ENCODE measurements at places on chromosomes 7 and 10.

DNA sequence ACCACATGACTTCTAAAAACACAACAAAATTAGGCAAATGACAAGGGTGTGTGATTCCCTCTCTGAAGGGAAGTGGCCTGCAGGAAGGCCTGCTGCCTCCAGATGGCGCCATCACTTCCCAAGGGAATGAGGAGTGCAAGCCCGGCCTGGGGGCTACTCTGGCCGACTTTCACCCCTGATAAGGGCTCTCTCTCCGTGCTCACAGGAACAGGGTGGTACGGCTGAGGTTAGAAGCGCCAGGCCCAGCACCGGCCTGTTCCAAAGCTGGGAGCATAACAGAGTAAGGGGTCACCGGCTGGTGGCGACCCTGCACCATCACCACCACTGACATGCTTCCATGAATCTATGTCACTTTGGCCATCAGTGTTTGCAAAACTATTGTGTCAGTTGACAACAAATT is 13.1 kb downstream of the RBP3 start:
- peak; percentile 33 for DNase-seq

DNA sequence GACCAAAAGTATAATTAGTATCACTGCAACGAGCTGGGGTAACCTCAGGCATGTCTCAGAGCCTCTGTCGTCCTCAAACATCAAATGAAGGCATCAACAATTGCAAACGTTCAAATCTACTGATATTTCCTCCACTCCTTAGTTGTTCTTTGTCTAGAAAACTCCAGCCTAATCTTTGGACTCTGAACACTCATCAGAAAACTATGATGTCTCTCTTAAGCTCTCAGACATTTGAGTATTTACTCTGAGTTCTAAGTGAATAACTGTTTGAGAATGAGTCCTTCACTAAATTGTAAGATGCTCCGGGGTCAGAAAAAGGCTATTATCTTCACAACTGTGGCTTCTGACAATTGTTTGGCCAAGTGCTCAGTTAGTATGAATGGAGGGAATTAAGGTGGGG is 536.4 kb downstream of the NRG3 start:
- DNase-seq, result no peak

DNA sequence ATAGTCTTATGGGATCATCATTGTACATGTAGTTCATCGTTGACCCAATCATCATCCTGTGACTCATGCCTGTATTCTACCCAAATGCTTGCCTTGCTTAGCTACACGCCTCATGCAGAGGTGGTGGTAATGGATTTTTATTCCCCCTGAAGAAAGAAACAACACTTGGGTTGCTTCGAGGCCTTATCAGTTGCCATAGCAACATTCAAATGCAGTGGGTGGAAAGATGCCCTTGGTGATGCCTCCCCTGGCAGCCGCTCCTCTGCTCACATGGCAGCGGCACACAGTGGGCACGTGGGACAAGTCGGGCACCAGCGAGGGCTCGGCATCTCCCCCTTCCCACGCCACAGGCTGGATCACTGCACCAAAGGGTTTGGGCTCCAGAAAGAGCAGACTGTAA is 54.0 kb upstream of the NMT2 start:
- DNase-seq, result no peak

GRCh38 chr10:46290101-46290886 is 3.5 kb downstream of the ANTXRL start:
- no peak for DNase-seq

DNA sequence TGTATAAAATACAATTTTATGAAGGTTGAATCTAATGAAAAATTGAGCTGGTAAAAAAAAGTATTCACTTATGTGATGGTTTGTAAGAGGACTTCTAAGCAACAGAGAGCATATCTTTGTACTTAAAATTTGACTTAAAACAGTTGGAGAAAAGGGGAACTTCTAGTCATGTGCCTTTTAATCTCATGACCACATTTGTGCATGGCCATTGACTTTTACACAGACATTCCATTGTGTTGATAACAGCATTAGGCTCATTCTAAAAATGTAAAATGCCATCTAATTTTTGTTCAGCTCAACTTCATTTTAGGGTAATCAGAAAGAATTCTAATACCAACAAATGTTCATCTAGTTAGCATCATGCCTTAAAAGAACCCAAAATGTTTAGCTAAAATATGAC is 119.9 kb downstream of the HPSE2 start:
- DNase-seq, result no peak

DNA sequence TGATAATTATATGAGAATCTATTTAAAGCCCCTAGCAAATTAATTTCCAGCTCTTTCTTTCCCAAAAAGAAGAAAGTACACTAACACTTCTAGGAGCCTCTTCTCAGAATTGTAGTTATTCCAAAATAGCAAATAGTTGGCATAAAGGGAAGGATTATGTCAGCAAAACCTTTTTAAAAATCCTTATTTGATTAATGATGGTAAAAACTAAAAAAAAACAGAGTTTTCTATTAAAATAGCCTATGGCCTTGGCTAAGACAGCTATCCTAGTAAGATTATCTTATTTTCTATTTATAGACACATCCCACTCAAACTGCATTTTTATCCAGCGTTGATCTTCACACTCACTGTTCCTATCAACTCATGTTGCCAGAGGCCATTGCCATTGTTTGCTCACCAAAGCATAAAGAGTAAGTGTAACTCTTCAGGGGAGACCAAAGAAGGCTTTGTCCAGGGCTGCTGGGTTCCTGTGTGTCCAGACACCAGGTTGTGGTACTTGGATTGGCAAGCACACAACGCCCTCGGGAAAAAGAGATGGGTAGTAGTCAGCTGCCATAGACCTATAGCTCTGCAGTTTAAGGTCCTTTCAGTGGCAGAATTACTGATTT is 31.5 kb downstream of the ACTA2 start:
- no peak for DNase-seq

DNA sequence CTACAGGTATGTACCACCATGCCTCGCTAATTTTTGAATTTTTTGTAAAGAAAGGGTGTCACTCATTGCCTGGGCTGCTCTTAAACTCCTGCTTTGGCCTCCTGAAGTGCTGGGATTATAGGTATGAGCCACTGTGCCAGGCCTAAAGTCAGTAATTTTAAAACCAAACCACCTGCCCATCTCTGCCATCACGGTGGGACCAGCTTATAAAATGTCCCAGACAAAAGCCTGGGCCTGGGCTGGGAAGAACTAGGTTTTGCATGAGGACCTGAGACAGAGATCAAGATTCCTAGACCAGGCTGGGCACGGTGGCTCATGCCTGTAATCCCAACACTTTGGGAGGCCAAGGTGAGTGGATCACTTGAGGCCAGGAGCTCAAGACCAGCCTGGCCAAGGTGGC is 395.6 kb downstream of the CALN1 start:
- DNase-seq, result no peak

DNA sequence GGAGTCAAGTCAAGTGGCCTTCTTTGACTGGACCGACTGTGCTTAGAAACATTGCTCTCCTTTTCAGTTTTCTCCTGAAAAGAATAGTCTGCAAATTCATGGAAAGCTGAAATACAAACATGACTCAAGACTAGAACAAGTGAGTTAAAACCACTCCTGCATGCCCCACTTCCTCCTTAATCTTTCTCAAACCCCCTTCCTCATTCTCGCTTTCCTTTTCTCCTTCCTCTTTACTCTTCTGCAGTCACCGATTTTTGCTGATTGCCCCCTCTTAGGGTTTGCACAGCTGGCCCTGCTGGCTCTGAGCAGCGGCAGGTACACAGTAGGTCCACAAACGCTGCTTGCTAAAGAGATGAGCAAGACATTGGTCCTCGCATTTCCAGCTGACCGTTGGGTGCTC is 34.8 kb upstream of the MKI67 start:
- peak; percentile 29 for DNase-seq

DNA sequence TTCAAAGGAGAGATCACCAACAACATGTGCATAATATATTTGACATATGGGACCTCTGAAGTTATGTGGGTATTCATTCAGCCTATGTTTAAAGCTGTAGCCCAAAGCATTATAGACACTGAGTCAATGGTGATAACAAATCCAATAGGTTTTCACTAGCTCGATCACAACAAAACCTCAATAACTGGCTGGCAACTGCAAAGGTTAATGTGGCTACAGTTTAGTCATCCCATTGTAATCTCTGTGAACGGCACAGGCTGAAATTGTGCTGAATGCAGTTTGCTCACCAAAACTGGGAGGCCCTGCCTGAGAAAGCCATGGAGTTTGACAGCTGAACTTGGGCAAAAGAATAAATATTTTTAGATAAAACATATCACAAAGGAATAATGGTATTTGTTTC is 152.4 kb upstream of the ADO start:
- no peak for DNase-seq

- DNase-seq, result no peak
Observed at GRCh38 chr7:76011442-76011861, 17.1 kb upstream of the TMEM120A start.

GRCh38 chr7:83863906-83864305 is 215.0 kb upstream of the SEMA3E start:
- no peak for DNase-seq

DNA sequence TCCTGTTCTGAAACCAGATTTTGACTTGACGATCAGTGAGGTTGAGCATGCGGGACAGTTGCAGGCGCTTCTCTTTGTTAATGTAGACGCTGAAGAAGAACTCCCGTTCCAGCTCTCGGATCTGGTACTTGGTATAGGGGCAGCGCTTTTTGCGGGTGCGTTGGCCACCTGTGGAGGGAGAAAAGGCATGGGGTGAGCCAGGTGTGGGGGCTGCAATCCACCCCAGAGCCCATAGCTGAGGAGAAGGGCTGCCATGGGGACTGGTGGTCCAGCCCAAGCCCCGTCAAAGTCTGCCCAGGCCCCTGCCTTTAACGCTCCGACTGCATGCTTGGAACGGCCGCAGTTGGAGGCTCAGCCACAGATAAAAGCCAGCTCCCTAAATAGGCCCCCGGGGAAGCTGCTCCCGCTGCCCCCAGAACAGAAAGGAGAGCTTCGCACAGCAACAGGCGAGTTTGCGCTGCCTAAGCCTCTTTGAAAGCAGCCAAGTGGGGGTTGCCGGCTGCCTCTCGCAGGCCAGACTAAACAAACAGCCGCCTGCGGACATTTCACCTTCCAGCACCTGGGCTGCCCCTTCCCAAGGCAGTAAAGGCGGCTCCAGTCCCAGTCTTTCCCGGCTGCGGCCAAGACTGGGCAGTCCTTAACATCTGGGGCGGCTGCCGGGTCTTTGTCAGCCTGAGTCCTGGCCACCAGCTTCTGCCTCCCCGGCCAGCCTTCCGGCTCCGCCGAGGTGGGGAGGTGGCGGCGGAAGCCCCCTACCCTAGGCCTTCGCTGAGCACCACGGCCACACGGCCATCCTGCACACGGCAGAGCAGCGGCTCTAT is 2.0 kb downstream of the HOXA11 start:
- DNase-seq, result no peak

- peak; percentile 15 for DNase-seq
Observed at GRCh38 chr7:107898997-107899594, 8.1 kb downstream of the DLD start.

DNA sequence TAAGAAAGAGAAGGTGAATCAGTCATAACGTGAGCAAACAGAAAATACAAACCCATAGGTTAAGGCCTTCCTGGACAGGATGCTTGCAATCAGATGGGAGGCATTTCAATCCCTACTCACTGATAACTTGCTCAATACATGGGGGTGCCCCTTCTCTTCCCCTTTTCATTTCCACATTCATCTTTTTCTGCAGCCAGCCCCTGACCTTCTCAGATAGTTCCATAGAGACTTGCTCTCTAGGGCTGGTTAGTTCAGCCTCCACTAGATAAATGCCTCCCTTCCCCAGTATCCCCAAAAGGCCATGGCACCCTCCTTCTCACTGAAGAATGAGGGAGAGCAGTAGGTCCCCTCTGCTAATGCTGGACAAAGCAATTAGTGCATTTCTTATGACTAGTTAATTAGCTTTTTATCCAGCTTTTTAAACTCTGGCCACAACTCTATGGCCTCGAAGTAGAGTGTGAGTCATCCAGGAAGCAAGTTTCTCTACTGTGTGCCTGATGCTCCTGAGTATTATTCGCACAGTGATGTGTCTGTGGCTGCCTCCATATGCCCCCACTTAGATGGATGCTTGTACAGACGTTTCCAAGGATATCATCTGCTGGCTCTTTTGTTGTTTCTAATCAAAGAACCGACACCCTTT is 12.7 kb downstream of the CHN2 start:
- DNase-seq, result peak; percentile 47

DNA sequence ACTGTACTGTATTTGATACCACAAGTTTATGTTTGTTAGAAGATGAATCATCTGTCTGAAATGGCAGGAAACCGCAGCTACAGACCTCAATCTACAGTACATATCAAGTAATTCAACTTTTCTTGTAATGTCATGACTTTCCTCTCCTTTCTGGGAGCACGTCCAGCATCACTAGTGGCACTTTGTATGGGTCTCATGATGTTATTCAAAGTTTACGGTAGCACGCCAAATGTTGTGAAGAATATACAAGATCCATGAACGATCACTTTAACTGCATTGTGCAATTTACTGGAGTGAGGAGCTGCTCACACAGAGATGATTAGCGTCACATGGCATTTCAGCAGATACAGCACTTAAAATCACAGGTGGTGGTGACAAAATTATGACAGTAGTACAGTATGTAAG is 257.8 kb upstream of the GNAI1 start:
- DNase-seq, result no peak

DNA sequence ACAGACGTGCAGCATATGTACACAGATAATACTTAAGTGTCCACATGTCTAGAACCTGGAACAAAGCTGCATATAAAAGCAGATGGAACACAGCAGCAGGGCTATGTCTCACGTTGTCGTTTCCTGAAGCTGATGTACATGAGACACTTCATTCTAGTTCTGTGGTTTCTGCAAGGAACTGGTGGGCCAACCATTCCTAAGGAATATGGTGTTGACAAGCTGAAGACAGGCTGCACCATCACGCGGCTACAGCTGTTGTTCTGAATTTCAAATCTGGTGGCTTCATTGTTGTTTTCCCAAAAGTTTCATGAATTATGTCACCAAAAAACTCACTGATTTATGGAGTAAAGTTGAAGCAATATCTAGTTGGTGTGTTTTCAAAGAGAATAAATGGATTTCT is 33.7 kb downstream of the PRKAG2 start:
- no peak for DNase-seq

DNA sequence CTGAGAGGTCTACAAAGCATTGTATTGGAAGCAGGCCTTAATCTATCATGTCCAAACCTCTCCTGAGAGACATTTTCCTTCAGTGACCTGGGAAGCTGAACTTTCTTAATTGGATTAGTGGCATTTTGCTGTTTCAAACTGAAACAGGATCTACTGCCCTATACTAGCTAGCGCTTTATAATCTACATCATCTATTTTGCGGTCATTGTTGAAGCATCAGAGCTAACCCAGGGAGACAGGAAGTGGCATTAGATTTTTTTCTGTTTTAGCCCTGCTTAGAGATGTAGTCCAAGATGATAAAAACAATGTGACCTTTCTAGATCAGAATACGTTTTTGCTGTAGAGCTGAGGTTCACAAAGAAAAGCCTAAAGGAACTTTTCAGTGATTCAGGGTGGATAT is 147.4 kb upstream of the AGR3 start:
- DNase-seq, result no peak

DNA sequence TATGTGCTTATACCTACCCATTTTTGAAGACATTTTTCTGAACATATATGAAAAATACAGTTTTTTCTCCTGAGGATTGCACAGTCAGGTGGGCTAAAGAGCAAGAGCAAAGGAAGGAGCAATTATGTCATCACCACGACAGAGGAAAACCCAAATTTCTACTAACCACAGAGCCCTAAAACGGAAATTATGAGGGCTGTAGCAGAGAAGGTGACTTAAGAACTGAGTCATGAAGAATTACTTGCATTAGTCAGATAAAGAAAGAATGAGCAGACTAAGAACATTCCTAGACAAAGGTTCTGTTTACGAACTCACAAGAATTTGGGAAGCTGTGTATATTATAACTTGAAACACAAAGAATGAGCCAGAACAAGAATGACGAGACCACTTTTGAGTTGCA is 974.4 kb downstream of the NXPH1 start:
- no peak for DNase-seq

Measured in CD14-positive monocyte (primary cell).